Daoy (cell line): ENCODE measurements at places on chromosomes 1 and 21.

- DNase-seq = no peak
These were observed 211.7 kb downstream of the NFIA start for GRCh38 chr1:61293986-61294504.

DNA sequence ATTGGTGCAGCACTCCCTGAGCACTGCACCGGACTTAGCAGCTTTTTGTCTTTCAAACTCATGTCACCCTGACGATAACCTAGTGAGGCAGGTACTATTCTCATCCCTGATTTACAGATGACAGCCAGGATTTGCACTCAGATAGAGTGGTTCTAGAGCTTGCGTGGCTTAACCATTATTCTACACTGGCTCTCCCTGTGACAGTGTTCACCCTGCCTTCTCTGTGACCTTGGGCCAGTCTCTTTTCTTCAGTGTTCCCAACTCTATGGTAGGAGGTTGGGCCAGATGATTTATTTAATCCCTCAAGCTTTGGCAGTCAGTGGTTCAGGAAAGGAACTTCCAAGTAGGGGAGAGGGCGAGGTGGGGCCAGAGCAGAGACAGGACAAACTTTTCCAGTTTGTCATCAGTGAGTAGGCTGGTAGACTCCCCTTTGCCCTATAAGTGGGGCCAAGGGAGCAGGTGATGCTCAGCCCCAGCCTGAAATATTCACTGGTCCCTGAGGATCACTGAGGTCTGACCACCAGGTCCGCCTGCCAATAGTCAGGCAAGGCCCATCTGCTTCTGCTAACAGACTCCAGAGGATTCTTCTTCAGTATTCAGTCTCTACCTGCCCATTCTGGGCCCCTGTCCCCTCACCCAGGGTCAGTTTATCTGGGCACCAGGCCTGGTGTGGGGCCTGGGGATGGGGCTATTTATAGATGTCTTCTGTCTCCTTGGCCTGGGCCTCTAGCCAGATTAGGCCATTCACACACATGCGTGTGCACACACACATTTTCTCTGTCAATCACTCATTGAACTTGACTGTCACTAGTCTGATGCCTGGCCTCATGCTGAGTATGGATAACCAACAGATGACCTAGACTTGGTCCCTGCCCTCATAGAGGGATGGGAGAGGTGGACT lies 8.8 kb upstream of the FABP3 start:
- DNase-seq = peak; percentile 67

DNA sequence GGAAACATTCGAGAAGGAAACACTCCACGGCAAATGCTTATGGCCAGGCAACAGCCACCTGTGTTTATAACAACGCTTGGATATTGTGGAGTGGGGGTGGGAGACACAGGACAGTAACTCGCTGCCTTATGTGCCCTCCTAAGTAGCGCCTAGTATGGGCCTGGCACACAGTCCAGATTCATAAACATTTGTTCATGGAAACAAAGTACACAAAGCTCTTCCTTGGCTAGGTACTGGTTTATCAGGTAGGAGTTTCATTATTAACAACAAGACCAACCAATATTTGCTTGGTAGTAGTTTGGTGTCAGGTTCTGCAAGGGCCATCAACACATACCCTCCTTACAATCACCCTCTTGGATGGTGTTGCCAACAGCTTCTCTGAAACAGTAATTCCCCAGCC lies 23.4 kb downstream of the TMCO4 start:
- no peak for DNase-seq

GRCh38 chr1:182806015-182806678 lies 16.6 kb downstream of the NPL start:
- DNase-seq = no peak
